ENCODE measurements at places on chromosomes 4 and X. TPM values are rescaled to one million over a fixed set of nuclear protein-coding genes. Genes with fewer than 3 reads are reported as not detected.
A peak's percentile ranks its signal among the peaks of the same experiment; 100 is the strongest.

GRCh38 chr4:159698336-159698735, 595.5 kb downstream of the RAPGEF2 start:
- no peak for DNase-seq

DNA sequence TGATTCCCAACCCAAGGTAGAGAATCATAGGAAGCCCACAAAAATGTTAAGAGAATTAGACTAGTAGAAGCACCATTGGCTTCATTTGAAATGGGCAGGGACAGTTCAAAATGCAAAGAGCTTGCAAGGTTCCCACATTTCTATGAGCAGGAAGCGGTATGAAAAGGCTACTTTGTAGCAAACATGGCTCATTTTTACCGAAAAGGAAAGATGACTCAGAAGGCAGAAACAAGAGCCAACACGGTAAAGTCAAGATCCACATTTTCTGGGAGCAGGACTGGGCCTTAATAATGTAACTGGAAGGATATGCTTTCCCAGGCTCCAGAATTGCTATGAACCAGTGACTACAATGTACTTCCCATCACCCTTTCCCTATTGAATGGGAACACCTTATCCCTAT, 89.5 kb downstream of the GLRA3 start:
- no peak for DNase-seq

GRCh38 chr4:9947168-9948062, 73.9 kb downstream of the SLC2A9 start:
- no peak for DNase-seq

DNA sequence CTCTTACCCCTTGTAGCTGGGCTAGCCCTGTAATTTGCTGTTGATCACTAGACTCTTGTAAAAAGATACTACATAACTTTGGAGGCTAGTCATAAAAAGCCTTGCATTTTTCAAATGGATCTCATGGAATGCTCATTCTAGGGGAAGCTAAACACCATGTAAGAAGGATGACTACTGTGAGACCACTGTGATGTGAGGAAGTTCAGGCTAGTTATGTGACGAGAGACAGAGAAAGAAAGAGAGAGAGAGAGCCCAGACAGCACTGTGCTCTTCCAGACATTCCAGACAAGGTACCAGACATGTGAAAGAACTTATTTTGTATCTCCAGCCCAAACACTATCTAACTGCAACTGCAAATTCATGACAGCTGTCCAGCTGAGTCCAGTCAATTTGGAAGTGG, 404.6 kb upstream of the PITX2 start:
- no peak for DNase-seq

The GRIPAP1 gene
- 73.1 TPM for total RNA-seq

- no peak for DNase-seq
Measured at GRCh38 chr4:8453957-8454356, 13.4 kb downstream of the TRMT44 start.

The SLC6A8 gene
- 0.32 TPM for total RNA-seq

DNA sequence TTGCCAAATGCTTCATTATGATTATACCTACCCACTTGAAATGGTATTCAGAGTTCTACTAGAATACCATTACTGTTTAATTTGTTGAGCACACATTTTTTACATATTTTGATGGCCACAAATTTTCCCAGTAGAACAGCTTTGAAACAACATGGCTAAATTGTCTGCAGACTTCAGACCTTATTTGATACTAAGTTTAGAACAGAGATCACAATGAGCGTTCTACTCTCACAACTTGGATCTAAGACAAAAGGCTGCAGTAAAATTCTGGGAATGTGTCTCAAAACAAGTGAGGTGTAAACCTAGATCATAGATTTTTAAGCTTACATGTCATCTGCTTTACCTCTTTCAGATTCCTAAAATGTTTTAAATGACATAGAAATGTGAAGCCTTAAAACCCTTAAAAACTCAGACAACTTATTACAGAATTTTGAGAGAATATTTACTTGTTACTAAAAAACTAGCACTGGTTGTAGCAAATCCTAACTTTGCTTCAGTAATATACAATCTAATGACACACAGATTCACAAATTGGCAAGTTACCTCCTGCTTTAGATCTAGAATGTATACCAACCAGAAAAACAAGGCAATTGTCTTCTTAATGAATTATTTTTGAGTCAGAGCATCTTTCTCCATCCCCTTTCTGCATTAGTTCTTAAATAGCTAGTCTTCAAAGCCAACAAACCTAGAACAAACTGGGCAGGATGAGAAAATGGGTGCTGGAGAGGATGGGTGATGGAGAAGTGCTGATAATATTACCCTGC, 243.3 kb downstream of the SLC7A11 start:
- no peak for DNase-seq

- DNase-seq = no peak
Measured at GRCh38 chr4:31692399-31692940, 972.3 kb downstream of the PCDH7 start.

DNA sequence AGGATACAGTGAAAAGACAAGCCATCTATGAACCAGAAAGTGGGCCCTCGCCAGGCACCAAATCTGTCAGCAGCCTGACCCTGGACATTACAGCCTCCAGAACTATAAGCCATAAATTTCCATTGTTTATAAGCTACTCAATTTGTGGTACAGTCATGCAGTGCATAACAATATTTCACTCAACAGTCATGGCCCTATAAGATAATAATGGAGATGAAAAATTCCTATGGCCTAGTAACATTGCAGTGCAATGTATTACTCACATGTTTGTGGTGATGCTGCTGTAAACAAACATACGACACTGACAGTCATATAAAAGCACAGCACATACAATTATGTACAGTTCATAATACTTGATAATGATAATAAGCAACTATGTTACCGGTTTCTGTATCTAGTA, 17.1 kb upstream of the TLR1 start:
- DNase-seq = no peak

The USP17L25 gene
- total RNA-seq = not detected

DNA sequence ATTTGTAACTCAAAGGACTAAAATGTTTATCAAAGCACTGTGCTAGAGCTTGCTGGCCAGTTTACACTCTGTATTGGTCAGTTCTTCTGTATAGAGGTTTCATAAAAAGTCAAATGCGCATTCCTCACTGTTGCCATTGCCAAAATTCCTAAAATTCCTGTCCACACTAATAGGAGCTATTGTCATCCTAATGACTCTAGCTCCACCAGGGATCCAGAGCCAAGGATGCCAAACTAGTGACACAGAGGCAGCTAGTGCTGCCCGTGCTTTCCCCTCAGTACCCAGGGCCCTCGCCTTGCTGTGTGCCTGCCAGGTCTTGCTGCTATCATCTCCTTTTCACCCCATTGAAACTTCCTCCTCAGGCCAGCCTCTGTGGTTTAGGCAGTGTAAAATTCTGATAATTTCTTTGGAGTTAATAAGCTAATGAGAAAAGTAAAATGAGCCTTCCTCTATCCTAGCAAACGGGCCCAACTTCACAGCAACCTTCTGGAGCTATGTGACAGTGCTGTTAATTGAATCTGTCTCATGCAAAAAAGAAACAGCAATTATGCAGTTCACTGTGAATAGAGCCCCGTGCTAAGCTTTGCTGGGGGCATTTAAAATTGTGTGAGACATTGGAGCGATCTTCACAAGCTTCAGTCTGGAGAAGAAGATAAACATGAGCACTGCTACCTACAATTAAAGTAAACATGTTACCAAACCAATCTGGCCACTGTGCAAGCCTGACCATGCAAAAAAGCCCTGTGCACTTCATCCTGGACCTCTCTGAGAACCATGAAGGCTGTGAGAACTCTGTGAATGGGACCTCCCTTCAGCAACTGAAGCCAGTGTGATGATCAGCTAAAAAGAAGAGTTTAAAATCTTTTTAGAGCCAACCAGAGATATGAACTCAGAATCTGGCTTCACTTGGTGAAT, 43.1 kb upstream of the FGF2 start:
- no peak for DNase-seq

GRCh38 chr4:36333303-36333877, 52.0 kb downstream of the DTHD1 start:
- DNase-seq = no peak

The PPP4R3C gene
- total RNA-seq = not detected

The MUC7 gene
- not detected for total RNA-seq

The CT83 gene
- not detected for total RNA-seq

DNA sequence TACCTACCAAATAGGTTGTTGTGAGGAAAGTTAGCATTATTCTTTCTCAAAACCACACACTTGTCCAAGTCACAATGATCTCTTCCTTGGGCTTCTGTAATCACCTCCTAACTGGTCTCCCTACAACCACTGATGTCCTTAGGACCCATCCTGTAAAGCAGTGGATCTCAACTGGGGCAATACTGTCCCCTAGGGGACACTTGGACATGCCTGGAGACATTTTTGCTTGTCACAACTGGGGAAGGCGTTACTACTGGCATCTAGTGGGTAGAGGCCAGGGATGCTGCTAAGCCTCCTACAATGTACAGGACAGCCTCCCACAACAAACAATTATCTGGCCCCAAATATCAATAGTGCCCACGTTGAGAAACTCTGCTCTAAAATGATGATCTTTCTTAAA, 118.7 kb upstream of the AP1S2 start:
- peak; percentile 39 for DNase-seq

- DNase-seq = peak; percentile 18
Measured at GRCh38 chrX:100368167-100368566, 41.9 kb downstream of the PCDH19 start.

The HERC6 gene
- 9.9 TPM for total RNA-seq

The GAGE12E gene
- not detected for total RNA-seq

The DNAAF6 gene
- not detected for total RNA-seq

GRCh38 chrX:24257011-24257410, 56.9 kb downstream of the SUPT20HL2 start:
- no peak for DNase-seq

- DNase-seq = no peak
Measured at GRCh38 chrX:105543283-105543682, 279.1 kb upstream of the NRK start.

The MAGEA11 gene
- total RNA-seq = not detected

GRCh38 chr4:48190839-48191238, 56.8 kb upstream of the TXK start:
- no peak for DNase-seq

GRCh38 chr4:52408471-52408870, 250.6 kb downstream of the USP46 start:
- no peak for DNase-seq

The CFP gene
- total RNA-seq = 6.8 TPM

DNA sequence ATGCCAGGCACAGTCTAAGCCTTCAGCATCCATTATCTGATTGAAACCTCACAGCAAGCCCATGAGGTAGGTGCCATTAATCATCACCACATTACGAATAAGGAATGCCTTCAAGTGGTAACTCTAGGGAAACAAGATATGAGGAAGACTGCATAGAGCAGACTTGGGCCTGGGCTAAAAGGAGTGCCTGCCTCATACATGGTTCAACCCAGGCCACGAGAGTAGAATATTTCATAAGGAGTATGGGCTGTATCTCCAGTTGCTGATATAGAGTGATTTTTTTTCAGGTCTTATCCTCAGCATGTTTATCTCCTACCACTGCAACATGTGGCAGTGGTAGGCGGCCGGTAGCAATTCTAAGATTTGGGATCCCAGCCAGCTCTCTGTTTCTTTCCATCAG, 51.7 kb downstream of the ATP11C start:
- DNase-seq = no peak

DNA sequence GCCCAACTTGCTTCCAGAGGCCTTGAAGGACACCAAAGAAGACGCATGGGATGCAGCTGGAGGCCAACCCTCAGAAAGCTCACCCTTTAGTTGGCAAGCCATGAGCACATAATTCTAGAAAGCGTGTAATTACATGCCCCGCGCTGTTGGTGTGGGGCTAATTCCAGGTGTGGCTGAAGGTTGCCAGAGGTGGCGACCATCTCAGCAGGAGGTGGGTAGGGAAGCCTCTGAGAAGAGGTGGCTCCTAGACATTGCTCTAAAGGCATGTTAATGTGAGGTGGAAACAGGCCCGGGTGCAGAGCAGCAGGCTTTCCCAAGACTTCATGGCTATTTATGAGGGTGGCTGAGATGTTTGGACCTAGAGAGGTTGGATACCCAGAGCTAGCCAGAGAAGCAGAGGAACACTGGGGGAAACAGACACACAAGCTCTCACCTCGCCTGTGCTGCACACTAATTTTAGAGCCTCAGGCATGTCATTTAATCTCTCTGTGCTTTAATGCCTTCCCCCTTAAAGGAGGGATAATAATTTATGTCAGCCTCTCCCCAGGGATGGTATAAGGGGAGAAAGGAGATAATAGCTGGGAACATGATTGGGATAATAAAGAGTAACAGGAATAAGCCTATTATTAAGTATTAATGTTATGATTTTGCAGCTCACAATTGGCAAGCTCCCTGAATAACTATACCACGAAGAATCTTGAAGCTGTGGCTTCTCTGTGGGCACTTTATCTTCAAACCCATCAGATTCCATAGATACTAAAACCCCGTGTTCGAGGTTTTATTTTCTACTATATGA, 60.0 kb upstream of the HELT start:
- no peak for DNase-seq

The PRAF2 gene
- 14.8 TPM for total RNA-seq

DNA sequence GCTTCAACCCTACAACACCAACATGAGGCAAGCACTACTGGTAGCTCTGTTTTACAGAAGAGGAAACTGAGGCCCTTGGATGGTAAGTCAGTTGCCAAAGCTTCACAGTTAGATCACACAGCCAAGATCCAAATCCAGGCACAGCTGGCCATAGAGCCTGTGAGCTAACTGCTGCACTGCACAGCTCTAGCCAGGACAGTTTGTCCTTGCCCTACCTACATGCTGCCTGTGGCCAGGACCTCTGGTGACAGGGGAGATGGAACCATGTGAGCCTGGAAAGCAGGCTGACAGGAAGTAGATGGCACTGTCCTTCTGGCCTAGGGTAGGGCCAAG, 257.8 kb downstream of the FBXW7 start:
- no peak for DNase-seq

The S100P gene
- 10.0 TPM for total RNA-seq

DNA sequence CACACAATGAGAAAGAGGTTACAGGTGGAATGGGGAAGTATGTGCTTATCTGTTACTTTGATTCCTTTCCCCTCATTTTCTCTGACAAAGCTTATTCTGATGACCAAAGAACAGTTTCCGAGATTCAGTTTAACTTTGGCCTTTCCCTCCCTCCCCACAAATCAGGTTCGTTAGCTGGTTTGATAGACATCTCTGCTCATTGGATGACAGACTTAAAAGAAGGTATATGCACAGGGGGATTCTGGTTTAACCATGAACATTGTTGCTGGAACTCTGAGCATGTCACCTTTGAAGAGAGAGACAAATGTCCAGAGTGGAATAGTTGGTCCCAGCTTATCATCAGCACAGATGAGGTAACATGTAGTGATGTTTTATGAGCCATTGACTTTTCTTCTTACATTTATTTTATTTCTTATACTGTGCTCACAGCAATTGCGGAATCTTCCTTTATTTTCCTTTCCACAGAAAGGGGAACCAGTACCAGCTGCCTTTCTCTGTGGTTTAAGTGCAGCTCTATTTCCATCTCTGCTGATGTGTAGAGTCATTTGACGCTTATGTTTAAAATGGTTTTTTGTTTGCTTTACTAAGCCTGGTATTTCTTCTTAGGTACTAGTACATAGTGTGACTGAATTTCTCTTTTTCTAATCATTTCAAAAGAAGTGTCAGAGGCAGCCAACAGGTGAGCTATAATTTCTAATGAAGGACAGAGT, 125.0 kb downstream of the AKAP4 start:
- no peak for DNase-seq

- no peak for DNase-seq
Measured at GRCh38 chr4:168755598-168756477, 254.2 kb downstream of the CBR4 start.

Measured in activated naive CD4-positive, alpha-beta T cell treated with anti-CD3 and anti-CD28 coated beads for 36 hours (primary cell).